Activated CD4-positive, alpha-beta T cell treated with anti-CD3 and anti-CD28 coated beads for 48 hours (primary cell): ENCODE measurements at places on chromosomes 6 and 20.

DNA sequence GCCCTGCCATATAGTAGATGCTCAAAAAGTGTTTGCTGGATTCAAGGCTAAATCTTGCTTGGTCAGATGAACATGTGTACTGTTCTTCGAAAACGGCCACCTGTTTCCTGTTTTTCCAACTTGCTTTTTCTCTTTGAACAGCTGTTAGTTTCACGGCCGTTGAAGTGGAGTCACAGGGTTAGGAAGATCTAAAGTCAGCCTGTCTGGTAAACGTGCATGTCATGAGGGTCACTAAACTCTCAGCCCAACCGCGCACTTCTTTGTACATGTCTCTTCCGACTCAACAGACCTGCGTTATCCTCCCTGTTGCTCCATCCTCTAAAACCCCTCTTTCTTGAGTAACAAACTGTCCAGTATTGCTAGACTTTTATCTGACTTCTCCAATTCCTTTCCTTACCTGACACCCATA lies 93.2 kb upstream of the MAN1A1 start:
- no peak for DNase-seq

- no peak for DNase-seq
Observed at GRCh38 chr6:158314737-158315136, 2.5 kb downstream of the TULP4 start.

GRCh38 chr20:7195704-7196103 lies 428.2 kb downstream of the BMP2 start:
- no peak for DNase-seq

DNA sequence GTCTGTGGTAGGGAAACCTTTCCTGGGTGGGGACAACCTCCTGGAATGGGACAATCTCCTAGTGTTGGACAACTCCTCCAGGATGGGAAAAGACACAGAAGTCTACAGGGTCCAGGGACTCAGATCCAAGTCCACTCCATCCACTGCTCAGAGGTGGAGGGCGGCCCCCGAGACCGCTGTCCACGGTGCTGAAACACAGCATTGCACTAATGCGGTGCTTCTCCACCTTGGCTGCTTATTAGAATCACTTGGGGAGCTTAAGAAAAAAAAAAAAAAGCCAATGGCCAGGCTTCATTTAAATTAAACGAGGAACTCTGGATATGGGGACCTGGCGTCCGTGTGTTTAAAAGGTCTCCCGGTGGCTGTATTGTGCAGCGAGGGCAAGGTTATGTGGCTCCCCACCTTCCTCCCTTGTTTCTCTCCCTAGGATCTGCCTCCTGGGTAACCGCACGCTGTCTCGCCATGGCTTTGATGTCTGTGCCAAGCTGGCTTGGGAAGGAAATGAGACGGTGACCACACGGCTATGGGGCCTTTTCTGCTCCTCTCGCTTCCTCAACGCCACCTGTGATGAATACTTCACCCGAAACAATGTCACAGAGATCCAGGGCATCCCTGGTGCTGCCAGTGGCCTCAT lies 12.0 kb downstream of the SLC12A5 start:
- DNase-seq: peak; percentile 68

GRCh38 chr6:29071831-29072723 lies 15.0 kb downstream of the OR2B3 start:
- peak; percentile 22 for DNase-seq

- no peak for DNase-seq
Observed at GRCh38 chr6:110282412-110282811, 75.7 kb downstream of the METTL24 start.

GRCh38 chr6:39202166-39202565 lies 27.1 kb downstream of the KCNK5 start:
- no peak for DNase-seq

DNA sequence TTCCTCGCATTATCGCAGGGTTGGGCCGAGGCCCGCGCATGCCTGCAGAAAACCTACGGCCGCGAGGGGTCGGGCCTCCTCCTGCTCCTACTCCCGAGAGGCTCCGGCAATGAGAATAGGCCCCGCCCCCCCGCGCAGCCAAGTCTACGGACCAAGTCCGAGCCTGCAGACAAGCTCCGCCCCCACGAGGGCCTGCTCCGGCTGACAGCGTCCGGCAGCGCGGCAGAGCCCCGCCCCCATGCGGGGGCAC lies 3.1 kb upstream of the GPSM3 start:
- DNase-seq: peak; percentile 100

DNA sequence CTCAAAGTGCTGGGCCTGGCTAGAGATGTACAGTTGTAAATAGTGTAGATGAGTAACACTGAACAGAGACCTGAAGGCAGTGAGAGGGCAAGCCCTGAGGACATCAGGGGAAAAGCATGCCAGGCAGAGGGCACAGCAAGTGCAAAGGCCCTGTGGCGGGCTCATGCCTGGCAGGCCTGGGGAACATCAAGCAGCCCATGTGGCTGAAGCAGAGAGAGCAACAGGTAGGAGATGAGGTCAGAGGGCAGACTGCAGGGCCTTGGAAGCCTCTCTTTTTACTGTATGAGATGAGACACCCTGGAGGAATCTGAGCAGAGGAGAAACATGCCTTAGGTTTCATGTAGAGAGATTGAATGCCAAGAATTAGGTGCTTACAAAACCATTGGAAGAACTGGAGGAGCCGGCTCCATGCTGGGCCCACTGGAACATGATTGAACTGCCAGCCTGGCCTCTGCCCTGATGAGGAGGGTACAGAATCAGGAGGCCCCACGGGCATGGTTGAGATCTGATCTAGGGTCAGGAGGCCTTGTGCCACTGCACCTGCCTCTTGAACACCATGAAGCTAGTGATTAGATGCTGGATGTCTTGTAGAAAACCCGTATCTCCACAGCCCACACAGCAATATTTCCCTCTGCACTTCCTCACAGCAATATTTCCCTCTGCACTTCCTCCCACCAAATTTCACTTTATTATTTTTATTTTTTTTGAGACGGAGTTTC lies 5.9 kb upstream of the HMGA1 start:
- DNase-seq: no peak

GRCh38 chr20:11716239-11716944 lies 201.3 kb upstream of the BTBD3 start:
- DNase-seq: no peak

GRCh38 chr20:44723798-44724362 lies 8.7 kb downstream of the CCN5 start:
- DNase-seq: no peak

- DNase-seq: peak; percentile 84
Observed at GRCh38 chr6:28944412-28944865, 20.7 kb upstream of the TRIM27 start.

DNA sequence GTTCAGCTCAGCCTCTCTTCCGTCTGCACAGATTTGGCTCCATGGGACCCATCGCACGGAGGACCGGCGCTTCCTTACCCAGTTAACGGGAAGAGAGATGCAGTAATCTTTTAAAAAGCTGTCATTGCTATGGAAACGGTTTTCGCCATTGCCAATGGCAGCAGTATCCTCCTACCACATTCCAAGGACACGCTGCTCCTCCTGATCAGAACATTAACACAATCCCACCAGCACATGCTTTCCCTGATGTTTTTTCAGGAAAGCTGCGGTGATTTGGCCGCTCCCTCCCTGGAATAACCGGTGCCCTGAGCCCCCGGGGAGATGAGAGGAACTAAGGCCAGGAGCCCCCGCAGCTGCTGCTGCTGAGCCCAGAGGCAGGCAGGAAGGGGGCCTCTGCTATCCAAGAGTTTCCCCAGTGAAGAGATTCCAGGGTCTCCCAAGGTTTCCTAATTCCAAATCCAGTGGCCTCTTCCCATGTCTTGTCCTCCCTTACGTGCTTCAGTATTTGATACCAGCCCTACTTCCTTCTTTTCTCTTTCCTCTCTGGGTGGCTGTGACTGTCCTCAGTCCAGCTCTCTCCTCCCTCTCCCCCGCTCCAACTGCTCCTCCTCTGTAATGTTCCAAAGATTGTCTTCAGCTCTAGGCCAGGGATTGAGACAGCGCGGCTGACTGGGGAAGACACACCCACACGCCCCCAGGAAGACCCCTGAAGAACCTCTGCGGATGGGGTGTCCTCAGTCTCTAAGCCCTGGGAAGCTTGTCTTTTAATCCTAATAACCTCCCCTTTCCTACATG lies 2.6 kb downstream of the BNIP5 start:
- DNase-seq: no peak

GRCh38 chr20:48738399-48739304 lies 89.1 kb downstream of the PREX1 start:
- peak; percentile 83 for DNase-seq

- peak; percentile 93 for DNase-seq
Observed at GRCh38 chr6:27772261-27773001, 139.8 kb downstream of the OR2B2 start.

DNA sequence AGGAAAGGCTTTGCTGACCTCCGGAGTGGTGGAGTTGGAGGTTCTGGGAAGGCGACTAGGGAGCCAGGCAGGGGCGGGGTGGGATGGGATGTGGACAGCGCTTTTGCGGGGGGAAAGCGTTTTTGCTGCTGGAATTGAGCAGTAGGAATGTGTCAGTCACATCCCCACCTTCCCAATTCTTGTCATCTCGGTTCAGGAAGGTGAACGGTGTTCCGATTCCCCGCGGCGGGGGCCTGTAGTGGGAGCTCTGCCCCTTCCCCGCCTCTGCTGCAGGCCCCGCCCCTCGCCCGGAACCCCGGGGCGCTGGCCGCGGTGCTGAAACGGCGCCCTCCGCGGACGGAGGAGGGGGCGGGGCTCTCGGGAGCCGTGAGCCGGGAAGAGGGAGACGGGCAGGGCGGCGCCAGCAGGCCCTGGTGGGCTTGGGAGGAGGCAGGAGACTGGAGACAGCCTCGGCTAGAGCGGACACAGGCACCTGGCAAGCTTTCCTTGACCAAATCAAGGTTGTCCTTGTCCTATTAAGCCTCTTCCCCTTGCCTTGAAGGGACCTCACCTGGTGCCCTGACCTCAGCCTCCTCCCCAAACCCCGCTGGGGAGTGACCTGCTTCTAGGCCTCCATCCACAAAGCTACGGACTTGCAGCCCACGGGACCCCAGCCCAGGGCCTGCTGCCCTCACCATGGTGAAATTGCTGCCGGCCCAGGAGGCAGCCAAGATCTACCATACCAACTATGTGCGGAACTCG lies at the start of gene LHFPL5:
Gene LHFPL5 (plus strand): TSS at position 357 of the 741 bp plus-strand sequence. CDS start 319 bp downstream, at position 676.
- DNase-seq: peak; percentile 62

DNA sequence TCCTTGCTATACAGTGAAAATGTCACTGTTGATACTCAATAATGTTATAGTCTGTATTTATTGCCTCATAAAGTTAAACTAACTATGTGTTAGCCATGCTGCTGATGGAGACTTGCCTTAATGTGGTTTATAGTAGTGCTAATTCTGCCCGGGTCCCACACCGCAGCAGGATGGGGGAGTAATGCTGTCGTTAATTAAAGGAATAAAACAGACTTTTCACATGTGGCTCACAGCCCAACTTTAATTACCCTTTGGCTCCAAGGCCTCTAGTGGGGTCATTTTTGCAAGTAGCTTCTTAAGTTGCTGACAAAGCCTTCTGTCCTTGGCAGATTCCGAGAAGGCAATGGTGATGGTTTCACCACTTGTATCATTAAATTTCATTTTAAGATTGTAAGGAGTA lies 634.3 kb downstream of the TBC1D32 start:
- no peak for DNase-seq

- no peak for DNase-seq
Observed at GRCh38 chr20:37567671-37568588, 40.3 kb upstream of the BLCAP start.

- DNase-seq: no peak
Observed at GRCh38 chr6:127015858-127016257, 102.6 kb upstream of the RSPO3 start.

DNA sequence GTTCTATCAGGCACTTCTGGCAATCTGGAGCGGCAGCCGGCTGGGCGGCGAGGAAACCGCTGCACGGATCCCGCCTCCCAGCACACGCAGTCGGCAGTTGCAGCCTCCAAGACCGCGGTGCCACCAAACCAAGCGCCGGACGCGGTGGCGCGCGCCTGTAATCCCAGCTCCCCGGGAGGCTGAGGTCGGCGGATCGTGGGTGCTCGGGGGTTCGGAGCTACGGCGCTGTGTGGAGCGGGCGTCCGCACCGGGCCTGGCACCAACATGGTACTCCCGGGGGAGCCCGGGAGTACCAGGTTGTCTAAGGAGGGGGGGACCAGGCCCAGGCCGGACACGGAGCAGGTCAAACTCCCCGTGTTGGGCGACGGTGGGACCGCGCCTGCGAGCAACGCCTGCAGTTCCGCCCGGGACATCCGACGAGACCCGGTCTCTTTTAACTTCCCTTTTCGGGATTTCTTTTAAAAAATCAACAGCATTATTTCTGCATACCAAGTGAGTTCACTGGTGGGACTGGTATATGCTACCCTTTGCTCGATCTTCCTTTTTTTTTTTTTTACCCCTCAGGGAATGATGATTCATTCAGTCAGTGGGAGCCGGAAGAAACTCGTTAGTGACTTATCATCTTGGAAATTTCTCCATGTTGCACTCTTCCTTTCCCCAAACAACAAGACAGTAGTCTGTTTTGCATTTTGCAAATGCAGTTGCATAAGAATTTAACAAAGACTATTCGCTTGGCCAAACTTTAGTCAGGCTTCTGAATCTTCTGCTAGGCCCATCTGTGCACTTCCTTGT lies 27.6 kb downstream of the ZNF311 start:
- peak; percentile 43 for DNase-seq

GRCh38 chr20:53097791-53098190 lies 125.6 kb downstream of the TSHZ2 start:
- DNase-seq: no peak

GRCh38 chr20:37523911-37524700 lies 3.1 kb downstream of the NNAT start:
- no peak for DNase-seq

- DNase-seq: peak; percentile 74
Observed at GRCh38 chr6:39029156-39030011, 19.2 kb upstream of the GLP1R start.

DNA sequence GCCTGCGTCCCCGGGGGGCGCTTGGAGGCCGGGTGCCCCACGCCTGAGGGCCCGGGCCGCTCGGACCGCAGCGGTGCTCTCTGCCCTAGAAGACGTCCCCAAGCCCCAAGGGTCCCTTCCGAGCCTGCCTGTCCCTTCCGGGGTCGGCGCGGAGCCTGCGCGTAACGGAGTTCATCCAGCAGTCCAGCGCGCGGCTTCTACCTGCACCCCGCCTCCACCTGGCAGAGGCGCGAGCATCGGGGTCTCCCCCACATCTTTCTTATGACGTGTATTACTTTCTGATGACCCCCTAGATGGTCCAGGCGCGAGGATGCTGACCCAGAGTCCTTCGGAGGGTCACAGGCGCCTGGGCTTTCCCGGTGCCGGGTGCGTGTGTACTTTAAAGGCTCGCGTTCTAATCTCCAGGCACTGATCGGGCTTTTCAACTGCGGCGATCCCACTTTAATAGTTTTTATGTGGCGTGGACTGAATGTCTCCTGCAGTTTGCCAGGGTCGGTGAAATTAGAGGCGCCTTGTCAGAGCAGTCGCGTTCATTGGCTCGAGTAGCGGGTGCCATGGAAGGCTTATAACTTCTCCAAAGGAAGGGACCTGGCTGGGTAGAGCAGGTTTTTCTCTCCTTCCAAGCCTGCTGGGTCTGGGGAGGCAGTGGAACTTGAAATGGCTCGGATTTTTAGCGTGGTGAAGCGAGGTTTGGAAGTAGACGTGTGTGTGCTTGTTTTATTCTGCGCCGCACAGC lies 912 bp downstream of the EYA4 start:
- DNase-seq: no peak

- DNase-seq: no peak
Observed at GRCh38 chr20:5808901-5809300, 58.7 kb downstream of the SHLD1 start.
